SHP77 treated with DMSO at 0.1 percent for 48 hours (cell line): ENCODE measurements at places on chromosomes 3 and 15.

DNA sequence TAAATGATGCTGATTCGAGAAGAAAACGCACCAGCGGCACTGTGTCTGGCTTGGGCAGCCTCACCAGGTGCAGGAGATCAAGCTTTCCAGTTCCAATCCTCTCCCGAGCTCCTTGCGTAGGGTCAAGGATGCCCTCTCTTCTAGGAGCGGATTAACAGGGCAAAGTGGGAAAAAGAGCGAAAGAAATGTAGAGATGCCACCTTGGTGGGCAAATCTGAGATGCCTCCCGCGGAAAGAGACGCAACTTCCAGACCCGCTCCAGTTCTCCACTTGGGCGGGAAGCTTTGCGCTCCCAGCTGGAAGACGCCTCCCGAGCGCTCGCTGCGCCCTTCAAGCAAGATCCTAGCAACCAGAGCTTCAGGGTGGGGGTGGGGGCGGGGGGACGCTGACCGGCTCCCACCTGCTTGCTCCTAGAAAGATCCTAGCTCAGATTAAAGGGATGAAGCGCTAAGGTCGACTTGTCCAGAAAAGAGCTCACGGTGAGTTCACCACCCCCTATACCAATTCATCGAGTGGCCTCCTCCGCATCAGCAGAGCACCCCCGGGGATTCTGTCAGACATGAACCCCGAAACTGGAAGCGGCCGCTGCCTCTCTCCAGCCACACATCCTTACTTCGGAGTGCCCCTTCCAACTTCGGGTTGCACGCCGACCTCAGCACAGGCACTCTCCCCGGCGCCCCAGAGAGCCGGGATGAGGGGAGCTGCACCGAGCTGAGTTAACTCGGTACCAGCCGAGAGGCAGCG, 769 bp downstream of the TAFA4 start:
- DNase-seq: no peak

GRCh38 chr3:5092018-5092417, 30.1 kb upstream of the ARL8B start:
- DNase-seq: no peak

GRCh38 chr3:34676436-34676835, 878.0 kb downstream of the PDCD6IP start:
- no peak for DNase-seq

GRCh38 chr3:8768364-8769087, 887 bp downstream of the OXTR start:
- no peak for DNase-seq

- DNase-seq: no peak
These were observed 2.3 kb downstream of the XYLB start for GRCh38 chr3:38348903-38349302.

DNA sequence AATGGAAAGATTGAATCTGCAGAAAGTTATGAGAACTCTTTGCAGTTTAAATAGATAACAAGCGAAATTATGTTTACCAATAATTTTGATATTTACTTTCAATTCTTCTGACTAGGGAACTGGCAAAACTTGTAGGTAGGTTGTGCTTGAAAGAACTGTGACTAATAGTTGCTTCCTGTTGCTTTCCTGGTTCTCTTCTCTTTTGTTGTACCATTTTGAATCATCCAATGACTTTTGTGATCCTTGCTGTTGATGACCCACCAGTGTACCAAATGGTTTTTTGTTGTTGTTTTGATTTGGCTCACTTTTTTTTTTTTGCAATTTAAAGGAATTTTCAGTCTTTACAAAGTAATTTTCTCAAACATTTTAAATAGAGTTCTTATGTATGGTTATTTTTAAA, 64.9 kb upstream of the DCBLD2 start:
- DNase-seq: no peak

- DNase-seq: no peak
These were observed 241.2 kb upstream of the LRRC3B start for GRCh38 chr3:26381411-26381810.

GRCh38 chr3:194279101-194279500, 72.0 kb downstream of the CPN2 start:
- no peak for DNase-seq

DNA sequence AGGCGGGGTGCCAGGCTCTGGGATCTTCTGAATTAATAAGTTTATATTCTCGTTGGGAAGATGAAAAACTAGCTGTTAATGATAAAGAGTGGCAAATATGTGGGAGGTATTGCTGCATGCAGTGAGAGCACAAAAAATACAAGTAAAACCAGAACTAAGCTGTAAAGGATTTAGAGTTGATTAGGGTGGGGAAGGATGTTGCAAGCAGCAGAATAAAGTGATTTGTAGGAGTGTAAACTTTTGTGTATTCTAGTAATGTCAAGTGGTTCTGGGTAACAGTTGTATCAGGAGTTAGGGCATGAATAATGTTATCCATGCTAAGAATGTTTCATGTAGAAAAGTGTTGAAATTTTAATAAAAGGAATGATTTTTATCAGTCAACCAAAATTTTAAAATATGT, 18.1 kb downstream of the CRYBG3 start:
- no peak for DNase-seq
